ENCODE measurements at places on chromosomes 1 and 21.
A peak's percentile ranks its signal among the peaks of the same experiment; 100 is the strongest.

- DNase-seq = peak; percentile 99
These were observed 14.3 kb downstream of the SLFNL1 start for GRCh38 chr1:41006942-41007865.

GRCh38 chr1:104402178-104402577 lies 652.5 kb downstream of the AMY1C start:
- DNase-seq = no peak

DNA sequence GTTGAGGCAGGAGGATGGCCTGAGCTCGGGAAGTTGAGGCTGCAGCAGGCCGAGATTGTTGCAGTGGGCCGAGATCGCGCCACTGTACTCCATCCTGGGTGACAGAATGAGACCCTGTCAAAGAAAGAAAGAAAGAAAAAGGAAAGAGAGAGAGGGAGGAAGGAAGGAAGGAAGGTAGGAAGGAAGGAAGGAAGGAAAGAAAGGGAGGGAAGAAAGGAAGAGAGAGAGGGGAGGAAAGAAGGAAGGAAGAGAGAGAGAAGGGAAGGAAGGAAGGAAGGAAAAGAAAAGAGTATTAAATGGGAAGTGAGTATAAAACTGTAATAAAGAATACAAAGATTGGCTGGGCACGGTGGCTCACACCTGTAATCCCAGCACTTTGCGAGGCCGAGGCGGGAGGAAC lies 18.4 kb upstream of the ABL2 start:
- DNase-seq = no peak

DNA sequence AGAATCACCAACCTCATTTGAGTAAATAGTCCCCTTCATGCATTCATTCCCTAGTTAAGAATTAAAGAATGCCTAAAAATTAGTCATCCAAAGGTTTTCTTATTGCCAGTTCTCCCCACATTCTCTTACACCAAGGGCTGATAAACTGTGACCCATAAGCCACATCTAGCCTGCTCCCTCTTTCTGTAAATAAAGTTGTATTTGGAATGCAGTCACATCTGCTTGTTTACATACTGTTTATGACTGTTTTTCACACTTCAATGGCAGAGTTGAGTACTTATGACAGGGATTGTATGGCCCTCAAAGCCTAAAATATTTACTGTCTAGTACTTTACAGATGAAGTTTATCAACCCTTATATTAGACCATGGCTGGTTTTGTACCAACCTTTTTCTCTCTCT lies 16.1 kb upstream of the DYRK1A start:
- DNase-seq = no peak

DNA sequence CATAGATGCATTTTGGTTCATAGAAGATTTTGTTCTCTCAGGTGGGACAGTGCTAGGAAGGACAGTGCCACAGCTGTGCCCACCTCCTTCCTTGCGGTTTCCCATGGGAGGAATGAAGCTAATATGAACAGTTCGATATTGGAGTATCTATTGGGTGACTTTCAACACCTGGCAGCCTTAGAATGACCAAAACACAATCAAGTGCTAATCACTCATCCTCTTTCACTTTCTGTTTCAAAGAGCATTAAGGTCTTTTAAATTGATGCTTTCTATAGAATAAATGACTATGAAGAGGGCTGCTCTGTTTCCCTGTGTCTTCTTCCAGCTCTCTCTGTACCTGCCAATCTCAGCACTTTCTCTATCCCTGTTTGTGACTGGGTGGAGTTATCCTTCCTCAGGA lies 784.0 kb downstream of the MRPL39 start:
- no peak for DNase-seq

DNA sequence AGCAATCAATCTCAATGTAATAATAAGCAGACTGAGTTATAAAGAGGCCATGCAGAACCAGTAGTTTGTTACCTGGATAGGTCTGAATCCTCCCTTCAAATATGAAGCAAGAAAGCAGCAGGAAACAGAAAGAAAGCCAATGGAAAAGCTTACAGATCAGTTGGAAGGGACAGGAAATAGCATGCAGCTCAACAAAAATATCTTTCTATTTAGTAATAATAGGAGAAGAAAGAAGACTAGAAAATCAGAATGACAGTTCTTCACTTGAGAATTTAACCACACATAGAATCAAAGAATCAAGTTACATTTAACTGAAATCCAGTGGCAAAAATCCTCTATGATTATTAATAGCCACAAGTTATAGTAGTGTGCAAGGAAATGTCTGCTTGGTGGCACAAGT lies 194.4 kb downstream of the EIF4G3 start:
- DNase-seq = peak; percentile 27

DNA sequence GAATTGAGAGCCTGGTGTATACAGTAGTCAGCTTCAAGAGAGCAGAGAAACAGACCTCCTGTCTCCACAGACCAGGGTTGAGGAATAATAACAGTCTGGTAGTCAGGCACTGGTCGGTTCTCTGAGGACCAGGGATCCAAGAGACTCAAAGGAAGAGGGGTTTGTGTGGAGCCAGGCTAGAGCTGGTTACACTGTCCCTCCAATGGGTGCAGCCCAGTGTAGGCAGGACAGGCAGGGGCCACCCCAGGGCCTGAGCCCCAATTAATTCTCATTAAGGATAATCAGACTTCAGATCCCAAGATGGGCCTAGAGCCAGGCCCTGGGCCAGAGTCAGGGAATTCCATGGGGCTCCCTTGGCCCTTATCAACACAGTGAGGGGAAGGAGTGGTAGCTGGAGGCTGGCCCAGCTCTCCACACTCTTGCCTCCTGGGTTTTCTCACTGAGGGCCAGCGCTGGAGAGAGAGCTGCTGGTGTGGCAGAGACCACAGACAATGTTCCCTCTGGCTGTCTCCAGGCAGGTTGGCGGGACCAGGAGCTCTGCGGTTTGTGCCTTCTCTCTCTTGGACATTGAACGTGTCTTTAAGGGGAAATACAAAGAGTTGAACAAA lies 9.1 kb downstream of the SEMA4A start:
- DNase-seq = no peak

DNA sequence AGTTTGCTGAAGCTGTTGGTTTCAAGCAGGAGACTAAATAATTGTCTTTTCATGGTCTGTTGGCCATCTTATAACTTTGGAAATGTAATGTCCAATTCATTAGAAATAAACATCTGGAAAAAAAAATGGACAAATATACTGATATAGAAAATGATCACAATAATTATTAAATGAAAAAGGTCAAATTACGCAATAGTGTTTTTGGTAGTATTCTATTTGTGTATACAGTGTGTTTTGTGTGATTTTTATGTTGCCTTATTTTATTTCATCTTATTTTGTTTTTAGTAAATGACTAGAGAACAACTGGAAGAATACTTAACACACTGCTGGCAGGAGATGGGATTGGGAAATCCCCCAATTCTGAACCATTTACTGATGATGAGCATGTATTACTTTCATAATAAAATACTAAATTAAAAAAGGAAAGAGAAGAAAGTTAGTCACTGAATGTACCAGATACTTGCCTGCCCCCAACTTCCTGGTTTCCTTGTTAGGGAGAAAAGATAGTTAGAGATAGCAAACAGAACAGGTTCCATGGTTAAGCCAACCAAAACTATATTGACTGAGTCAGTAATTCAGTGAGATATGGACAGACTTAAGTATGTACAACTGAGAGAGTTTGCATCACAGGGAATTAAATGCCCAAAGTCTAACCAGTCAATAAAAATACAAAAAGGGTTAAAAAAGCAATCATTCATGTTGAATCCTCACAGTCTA lies 24.0 kb upstream of the SAMD13 start:
- DNase-seq = no peak

DNA sequence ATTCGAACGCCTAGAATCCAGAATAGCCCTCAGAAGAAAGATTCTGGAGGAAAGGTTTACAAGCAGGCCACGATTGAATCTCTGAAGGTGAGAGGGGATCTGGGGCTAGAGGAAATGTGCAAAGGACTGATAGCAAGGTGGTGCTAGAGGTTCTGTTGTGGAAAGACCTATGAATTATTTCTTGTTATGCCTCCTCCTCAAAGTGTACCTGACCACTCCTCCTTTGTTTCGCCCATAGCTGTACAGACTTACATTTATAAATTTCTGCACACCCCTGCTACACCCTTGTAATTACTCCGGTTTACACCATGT lies 986 bp downstream of the TCEANC2 start:
- no peak for DNase-seq

DNA sequence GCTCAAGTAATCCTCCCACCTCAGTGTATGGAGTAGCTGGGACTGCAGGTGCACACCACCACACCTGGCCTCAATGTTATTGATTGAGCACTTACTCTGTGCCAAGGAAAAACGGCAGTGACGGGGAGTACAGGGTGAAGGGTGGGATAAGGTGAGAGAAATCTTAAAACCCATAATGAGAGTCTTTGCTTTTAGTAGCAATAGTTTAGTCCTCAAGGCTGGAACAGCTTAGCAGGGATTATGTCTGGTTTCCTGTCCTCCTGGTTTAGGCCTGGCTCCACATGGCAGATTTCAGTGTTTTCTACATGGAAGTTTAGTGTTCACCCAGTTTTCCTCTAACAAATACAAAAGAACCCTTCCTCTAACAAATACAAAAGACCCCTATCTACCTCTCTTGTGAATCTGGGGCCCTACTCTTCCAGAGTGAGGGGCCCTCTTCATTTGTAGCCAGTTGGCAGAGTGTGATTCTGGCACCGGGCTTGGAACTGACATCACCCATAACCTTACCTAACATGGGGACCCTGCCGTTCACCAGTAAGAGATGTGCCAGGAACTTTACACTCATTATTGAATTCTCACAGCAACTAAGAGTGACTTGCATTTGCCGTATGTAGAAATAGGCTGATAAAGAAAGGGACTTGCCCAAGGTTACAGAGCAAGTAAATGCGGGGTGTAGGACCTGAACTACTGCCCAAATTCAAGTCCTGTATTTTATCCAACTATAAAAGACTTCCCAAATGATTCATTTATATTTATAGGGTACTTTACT lies 6.9 kb downstream of the ZNF691 start:
- DNase-seq = no peak

DNA sequence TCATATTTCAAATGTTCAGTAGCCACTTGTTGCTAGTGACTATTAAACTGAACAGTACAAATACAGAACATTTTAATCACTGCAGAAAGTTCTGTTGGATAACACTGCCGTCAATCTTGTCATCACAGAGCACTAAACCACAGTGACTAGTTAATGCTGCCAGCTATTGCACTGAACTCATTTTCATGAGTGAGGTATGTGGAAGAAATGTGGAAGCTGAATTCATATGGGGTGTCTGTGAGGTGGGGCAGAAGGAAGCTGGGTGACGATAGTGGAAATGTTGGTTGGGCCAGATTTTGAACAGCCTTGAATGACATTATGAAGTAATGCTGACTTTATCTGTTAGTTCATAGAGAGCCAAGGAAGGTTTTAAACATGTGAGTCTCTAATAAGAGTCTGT lies 49.6 kb downstream of the OSBPL9 start:
- DNase-seq = peak; percentile 36

DNA sequence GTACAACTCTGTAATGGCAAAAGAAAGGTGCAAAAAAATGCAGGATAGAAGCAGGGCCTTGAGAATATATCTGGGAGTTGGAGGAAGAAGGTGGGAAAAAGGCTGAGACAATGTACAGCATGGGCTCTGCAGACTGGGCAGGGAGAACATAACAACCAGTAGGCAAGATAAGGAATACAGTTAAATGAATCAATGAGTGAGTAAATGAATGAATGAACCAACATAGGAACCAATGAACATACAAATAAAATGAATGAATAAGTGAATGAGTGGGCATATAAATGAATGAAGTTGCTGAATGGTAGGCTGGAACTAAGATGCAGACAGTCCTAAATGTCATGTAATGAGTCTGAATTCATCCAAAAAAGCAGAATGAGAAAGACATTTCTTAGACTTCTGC lies 370.6 kb downstream of the SMYD3 start:
- DNase-seq = no peak

DNA sequence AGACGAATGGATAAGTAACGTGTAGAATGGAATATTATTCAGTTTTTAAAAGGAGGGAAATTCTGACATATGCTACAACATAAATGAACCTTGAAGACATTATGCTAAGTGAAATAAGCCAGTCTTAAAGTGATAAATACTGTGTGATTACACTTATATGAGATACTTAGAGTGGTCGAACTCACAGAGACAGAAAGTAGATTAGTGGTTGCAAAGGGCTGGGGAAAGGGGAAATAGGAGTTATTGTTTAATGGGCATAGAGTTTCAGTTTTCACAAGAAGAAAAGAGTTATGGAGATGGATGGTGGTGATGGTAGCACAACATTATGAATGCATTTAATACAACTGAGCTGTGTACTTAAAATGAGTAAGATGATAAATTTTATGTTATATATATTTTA lies 14.7 kb upstream of the AHCYL1 start:
- no peak for DNase-seq

DNA sequence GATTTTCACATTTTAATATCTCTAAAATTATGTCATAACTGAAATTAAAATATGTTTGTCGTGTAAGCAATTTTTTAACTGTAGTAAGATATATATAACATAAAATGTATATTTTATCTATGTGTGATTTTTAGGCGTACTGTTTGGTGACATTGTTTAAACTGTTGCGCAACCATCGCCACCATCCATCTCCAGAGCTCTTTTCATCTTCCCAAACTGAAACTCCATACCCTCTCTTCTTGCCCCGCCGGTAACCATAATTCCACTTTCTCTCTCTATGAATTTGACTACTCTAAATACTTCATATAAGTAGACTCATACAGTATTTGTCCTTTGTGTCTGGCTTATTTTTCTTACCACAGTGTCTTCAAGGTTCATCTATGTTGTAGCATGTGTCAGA lies 66.4 kb downstream of the DDX20 start:
- DNase-seq = no peak

DNA sequence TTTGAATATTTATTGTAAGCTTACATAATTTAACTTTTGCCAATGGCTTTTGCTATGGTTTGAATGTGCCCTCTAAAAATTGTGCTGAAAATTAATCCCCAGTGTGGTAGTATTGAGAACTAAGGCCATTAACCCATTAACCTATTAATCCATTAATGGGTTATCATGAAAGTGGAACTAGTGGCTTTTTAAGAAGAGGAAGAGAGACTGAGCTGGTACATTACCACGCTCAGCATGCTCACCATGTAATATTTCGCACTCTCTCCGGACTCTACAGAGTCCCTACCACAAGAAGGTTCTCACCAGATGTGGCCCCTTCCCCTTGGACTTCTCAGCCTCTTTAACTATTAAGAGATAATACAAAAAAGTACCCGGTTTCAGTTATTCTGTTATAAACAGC lies 164.4 kb upstream of the ZRANB2 start:
- DNase-seq = no peak

GRCh38 chr1:32894019-32894600 lies 7.1 kb downstream of the TMEM54 start:
- DNase-seq = no peak

DNA sequence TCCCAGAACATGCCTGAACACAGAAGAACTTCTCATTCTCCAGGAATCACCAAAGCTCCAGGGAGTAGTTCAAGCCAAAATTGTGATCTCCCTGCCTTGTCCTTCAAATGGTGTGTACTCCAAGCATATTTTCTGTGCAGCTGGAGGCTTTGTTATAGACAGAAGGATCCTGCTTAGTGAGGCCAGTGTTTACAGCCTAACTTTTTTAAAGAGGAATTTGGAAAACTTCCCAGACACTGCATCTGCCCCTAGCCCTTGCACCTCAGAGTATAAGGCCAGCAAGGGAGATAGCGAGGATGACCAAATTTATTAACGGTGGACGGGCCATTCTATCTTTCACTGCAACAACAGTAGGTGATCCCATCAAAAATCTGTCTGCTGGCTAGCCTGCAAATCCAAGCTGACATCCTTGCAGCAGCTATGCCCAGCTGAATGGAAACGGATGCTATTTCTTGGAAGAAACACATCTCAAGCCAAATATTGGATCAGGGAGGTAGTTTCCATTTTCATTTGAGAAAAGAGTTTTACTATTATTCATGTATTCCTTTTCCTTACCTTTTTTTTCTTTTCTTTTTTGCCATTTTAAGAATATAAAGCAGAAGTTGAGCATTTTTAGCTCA lies 249.8 kb downstream of the USH2A start:
- DNase-seq = no peak
